ENCODE measurements at places on chromosomes 5 and 9.

GRCh38 chr5:31459594-31459993, 72.3 kb downstream of the DROSHA start:
- no peak for DNase-seq

DNA sequence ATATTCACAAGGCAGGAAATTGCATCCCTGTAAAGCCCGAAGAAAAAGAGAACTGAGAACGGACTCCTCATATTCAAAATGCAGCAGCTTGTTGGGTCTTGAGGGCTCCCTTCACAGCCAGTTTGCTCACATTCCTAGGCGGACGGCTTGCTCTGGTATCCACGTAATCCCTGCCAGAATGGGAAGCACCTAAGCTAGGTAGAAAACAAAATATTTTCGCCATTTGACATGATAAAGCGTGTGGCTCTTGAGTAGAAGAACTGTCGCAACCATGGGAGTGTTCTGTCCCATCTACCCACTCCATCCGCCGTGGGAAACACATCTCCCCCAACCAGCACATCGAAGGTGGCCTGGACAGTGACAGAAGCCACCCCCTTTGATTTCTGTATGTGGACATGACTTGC, 183.1 kb downstream of the GAS1 start:
- no peak for DNase-seq

DNA sequence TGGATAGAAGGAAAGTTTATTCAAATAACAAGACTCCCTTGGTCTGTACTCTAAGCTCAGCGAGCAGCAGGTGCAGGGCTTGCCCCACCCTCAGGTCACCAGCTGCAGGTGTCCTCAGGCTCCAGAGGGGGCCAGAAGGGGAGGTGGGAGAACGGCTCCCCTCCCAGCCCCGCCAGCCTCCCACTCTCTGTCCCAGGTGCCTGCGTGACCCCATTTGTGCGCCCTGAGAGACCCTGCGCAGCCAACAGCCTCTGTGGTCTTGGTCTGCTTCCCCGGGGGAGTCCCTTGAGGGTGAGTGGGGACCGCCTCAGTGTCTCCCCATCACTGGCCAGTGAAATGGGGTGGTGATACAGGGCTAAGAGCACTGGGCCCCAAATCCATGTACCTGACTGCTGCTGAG, 62.3 kb upstream of the STXBP1 start:
- DNase-seq, result no peak

GRCh38 chr5:107916731-107917725, 246.3 kb upstream of the EFNA5 start:
- DNase-seq, result no peak

DNA sequence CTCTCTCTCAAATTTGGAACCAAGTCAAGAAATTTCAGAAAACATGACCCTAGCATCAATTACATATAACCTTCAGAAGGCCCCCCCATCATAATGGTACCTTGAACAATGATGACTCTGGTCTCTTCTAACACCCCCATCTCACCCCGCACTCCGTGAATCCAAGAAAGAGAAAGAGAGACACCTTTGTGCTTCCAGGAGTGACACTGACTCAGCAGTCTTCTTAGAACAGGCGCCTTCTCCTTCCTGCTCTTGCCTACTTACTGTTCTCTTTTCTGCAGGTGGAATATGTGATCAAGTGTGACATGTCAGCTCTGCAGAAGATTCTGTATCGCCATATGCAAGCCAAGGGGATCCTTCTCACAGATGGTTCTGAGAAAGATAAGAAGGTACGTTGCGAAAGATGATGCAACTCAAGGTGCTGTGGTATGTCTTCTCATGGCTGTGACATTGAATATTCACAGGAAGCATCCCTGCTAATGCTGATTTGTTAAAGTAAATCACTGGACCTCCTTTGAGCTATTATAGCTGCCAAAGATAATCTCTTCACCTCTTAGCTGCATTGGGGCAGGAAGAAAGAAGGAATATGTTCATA, 81.3 kb downstream of the SMARCA2 start:
- DNase-seq, result no peak
